ENCODE measurements at places on chromosomes 16 and 17.

- DNase-seq = no peak
Measured at GRCh38 chr17:9666461-9667050, 21.2 kb downstream of the USP43 start.

- DNase-seq = peak; percentile 30
Measured at GRCh38 chr16:85316321-85316919, 204.1 kb upstream of the CIBAR2 start.

DNA sequence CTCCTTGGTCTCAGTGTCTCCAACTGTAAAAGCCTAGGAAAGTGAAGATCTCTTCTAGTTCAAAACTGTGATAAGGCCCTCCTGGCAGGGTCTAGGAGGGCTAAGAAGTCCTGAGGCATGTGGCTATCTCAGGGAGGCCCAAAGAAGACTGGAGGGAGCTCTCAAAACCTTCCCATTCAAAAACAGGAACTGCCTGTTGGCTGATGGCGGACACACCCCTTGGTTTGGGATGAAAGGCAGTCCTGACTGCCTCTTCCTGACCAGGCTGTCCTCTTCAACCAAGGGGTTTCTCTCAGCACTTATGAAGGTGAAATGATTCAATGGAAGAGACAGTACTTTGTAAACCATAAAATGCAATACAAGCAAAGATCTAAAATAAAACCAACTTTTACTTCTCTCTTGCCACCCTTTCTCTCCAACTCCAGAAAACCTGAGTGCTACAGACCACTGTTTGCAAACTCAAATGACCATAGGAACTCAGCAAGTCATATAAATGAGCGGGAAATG, 4.7 kb downstream of the ZNF764 start:
- DNase-seq = no peak

DNA sequence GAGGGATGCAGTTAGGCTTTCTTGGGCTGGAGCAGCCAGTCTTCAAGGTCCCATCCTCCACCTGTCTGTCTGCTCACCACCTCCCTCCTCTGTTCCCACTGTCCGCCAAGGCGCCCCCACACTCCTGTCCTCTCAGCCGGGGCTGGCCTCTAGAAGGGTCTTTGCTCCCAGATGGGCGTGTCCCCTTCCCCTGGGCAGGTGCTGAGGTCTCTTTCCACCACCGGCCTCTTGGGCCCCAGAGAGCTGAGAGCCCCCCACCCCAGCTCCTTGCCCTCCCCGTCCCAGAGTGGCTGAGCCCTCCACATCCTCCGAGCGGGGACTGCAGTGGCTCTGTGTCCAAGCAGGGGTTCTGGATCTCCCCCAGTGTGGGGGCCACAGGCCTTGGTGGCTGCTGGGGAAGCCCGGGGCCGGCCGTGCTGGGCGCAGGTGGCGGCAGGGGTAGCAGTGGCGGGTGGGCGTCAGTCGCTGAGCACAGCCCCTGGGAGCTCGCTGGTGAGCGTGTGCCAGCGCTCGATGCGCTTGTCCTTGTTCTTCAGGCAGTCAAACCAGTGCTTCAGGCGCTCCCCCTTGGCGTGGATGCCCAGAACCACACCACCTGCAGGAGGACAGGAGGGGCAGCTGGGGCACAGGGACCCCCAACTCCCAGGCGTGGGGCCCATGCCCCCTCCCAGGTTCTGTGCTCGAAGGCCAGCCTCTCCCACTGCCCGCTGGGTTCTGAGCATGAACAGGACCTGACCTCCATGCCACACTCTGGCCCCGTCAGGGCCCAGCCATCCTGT, 9.8 kb downstream of the SCGB1C2 start:
- DNase-seq = no peak

DNA sequence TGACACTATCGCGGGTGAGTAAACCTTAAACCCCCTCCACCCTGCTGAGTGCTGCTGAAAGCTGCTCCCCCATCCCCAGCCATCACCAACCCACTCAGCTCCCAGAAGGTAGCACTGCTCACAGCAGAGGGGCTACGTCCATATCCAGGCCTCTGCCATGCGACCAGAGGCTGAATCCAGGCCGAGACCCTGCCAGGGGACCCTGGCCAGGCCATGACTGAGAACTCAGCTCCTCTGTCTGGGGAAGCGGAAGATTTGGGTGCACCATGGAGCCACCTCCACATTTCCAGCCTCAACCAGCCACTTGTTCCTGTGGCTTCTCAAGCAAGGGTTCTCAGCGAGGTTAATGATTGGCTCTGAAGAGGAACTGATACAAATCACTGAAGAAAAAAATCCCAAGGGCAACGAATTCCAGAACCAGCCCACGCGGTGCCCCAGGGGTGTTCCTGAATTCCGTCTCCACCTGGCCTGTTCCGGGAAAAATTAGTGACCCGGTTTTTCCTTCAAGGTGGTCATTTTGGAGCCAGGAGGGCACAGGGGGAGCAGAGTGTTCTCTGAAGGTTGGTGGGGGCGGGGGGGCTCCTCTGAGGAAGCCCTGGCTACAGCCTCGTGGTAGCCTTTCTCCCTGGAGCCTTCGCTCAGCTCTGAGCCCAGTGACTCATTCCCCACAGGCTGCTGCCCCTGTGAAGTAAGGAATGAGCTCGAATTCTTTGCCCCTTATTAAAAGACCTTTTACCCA, 9.3 kb upstream of the SLC16A5 start:
- no peak for DNase-seq

- no peak for DNase-seq
Measured at GRCh38 chr16:51327001-51327400, 175.9 kb upstream of the SALL1 start.

GRCh38 chr17:34131386-34131785, 123.7 kb upstream of the CCL2 start:
- no peak for DNase-seq

DNA sequence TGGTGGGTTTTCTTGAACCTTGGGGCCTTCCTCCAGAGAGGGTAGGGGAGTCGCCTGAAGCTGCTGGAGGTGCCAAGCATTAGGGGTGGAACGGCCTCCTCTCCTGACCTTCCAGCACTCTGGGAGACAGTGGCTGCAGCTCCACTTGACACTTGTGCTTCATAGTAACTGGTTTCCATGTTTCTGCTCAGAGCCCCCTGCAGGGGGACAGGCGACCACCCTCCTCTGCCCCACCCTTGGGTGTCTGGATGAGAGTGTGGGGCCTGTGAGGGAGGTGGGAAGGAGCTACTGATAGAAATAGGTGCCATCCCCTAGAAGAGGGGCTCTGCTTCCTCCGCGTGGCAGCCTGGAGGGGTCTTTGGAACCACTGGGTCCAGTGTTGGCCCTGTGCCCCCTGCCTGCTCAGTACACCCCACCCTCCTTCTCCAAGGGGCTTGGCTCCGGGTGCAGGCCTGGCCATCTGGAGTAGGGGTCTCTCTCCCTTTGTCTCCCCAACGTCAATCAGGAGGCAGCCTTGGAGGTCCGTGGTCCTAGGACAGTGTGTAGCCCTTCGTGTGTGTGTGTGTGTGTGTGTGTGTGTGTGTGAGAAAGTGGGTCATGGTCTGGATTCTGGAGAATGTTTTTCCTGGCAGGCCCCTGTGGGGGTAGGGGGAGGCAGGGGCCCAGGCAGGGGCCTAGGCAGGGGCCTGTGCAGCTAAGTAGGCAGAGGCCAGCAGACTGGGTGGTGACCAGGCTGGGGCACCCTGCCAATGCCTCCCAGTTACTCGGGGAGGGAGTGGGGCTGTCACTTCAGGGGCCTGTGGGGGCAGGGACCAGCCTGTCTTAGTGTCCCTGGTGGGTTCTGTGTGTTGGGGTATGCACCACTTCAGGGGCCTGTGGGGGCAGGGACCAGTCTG, 4.9 kb downstream of the LASP1 start:
- DNase-seq = no peak

GRCh38 chr16:84380405-84380804, 12.1 kb downstream of the ATP2C2 start:
- no peak for DNase-seq

DNA sequence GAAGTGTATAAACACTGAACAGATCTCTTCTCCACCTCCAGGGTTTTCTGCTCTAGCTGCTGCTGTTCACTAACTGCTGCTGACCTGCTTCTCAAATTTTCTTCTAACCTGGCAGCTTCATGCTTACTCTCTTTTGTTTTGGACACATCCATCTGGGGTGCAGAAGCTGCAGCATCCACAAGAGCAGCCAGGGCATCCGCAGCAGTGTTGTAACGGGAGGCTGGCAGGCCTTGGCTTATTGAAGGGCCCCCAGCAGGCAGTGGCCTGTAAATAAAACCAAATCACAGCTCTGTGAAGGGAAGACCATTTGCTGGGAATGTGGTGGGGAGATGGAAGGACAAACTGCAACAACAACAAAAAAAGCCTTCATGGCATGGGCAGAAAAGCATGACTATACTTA, 62.0 kb downstream of the TTC19 start:
- DNase-seq = no peak

GRCh38 chr17:4845118-4845517, 12.0 kb downstream of the MINK1 start:
- DNase-seq = no peak

DNA sequence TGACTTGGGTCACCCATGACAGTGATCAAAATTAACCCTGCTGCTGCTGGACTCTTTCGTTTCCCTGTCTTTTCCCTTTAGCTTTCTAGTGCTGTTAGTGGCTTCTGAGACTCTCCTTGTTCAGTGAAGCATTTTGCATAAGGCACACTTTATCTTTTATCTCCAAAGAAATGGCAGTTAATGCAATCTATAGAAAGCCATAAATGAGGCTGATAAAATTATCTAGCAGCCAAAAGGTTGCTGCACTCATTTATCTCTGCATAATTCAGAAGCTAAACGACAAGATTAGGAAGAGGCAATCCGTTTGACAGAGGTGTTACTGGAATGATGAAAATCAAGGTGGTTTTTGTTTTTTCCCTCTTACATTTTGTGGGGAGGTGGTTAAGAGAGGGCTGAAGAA, 1109.5 kb upstream of the EEF2KMT start:
- no peak for DNase-seq

DNA sequence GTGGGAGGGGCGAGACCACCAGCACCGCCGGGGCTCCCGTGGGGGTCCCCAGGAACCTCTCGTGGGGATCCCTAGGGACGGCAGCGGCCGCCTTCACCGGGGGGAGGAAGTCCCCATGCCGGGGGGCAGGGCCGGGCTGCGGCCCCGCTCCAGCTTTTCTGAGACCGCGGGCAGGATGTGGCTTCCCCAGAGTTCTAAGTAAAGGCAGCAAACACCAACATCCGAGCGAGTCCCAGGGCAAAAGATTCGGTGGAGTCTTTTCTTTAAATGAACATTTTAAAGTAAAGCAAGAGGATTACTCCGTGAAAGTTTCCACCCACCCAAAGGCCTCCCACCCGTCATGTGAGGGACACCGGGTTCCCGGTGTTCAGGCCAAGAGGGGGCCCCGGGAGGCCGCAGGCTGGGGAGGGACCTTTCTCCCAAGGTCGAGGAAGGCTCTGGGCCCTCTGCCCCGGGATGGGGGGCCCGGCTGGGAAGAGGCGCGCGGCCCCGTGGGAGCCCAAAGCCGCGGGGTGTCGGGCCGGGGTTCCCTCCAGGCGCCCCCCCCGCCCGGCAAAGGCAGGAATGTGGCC, 137.2 kb upstream of the RPH3AL start:
- DNase-seq = peak; percentile 69

- no peak for DNase-seq
Measured at GRCh38 chr17:3972281-3972731, 8.1 kb upstream of the ATP2A3 start.

GRCh38 chr16:31435341-31436220, 7.0 kb downstream of the ZNF843 start:
- DNase-seq = no peak

DNA sequence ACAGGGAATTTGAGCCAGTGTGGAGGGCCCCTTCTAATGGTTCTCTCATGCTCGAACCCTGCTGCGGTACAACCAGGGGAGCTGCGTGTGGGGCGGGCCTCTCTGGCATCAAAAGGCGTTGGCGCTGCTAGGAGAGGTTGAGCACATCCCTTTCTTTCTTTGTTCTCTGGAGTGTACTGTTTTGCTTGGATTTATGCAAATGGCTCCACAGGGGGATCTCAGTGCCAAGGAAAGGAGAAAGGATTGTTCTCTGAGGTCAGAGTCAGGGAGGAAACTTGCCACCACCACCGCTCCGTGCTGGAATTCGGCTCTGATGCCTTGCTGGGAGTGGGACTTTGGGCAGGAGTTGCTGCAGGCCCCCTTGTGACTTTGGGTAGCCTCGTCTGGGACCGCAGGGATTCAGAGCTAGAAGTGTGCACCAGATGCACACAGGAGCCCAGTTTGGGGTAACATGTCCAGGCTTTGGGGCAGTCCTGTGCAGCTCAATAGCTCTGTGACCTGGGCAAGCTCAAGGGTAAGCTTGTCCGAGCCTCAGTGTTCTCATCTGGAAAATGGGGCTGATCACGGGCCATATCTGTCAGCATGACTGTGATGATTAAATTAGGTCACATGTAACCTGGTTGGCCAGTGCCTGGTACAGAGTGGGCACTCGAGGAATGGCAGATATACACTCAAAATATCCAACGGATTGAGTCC, 353.0 kb upstream of the EEF2KMT start:
- no peak for DNase-seq

DNA sequence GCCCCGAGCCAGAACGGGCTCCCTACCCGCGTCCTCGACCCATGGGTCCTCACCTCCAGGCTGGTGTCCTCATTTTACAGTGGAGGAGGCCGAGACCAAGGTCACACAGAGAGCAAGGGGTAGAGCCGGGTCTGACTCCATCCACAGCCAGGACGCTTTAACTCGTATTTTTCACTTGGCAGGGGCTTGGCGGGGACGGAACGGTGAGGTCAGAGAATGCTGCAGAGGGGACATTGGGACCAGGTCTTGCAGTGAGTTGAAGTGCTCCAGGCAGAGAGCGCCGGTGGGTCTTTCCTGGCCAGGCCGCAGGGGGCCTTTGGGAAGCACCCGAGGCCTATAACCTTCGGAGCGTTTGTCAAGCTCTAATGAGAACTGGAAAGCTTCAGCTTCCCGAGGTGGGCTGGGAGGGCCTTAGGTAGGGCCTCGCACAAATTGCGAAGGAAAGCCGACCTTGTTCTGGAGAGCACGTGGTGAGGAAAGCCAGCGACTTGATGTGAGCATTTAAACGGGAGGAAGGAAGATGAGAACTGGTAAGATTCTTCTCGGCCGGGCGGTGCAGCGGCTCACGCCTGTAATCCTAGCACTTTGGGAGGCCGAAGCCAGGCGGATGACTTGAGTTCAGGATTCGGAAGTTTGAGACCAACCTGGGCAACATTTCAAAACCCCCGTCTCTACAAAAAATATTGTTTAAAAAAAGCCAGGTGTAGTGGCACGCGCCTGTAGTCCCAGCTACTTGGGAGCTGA, 908 bp upstream of the CLUH start:
- no peak for DNase-seq

GRCh38 chr17:72692676-72693075, 399.8 kb downstream of the SLC39A11 start:
- DNase-seq = no peak

DNA sequence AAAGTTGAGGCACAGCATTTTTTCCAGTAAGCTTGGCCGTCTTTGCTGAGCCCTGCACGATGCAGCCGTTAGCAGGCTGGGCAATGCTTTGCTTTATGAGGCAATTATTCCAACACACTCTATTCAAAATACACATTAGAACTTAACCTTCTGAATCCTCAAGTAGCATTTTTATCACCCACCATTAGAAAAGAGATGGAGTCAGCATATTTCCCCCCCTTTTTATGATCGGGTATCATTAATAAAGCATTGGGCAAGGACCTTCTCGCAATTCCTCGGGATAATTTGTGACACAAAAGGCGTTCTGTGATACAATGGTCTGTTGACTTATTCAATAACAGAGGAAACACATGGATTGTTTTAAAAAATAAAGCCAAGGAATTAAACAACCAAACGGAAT, 374.5 kb upstream of the RBFOX1 start:
- DNase-seq = no peak

All from CD4-positive, alpha-beta T cell treated with Interleukin-10 for 1 hour (primary cell).